ENCODE measurements at places on chromosomes 2 and 18.
A peak's percentile ranks its signal among the peaks of the same experiment; 100 is the strongest.

DNA sequence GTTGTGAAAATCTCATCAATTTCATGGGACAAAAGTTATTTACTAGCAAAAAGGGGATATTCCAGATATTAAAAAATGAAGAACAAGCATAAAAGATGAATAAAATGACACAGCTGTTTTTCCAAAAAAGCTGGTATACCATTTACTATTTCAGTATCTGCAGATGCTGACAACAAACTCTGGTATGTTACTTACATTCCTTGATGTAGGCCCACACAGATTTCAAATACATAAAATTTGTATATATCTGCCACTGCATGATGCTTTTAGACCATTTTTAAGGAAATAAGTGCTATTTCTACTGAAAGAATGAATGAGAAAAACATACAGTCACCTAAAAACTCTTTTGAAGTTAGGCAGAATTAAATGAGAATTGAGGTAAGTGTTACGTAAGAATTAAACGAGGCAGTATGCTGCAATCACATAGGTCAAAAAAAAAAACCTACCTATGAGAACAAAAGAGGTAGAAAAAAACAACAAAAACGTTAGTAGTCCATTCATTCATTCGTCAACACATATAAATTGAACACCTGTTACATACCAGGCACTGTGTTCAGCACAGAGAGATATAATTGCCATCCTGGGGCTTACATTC, 32.5 kb downstream of the ARL5A start:
- no peak for DNase-seq

DNA sequence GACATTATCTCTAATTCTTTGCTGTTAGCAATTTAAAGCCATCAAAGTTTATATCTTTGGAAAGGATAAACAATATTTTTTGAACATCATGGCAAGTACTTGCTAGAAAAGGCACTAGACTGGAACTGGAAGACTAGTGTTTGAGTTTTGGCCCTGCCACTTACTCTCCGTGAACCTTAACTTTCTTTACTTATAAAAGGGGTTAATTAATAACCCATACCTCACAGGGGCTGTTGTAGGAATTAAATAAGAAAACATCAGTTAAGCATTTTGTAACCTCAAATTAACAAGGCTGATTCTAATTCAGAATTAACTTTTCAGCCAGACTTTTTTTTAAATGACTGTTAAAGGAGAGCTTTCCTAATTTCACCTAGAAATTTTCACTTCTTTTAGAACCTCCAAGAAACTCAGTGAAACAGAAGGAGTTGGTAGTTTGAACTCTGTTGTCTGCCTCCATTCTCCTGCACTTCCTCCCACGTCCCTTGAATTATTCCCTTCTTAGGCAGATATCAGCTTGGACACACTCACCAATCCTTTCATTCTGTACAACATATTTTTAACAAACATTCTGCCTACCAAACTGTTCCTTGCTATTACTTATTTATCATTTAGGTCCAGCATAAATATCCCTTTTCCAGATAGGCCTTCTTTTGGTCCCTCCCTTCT, 79.5 kb downstream of the COX7A2L start:
- DNase-seq = no peak

- peak; percentile 38 for DNase-seq
Measured at GRCh38 chr2:111182121-111182520, 61.4 kb downstream of the BCL2L11 start.

- no peak for DNase-seq
Measured at GRCh38 chr2:26363323-26363722, 16.7 kb upstream of the ADGRF3 start.

DNA sequence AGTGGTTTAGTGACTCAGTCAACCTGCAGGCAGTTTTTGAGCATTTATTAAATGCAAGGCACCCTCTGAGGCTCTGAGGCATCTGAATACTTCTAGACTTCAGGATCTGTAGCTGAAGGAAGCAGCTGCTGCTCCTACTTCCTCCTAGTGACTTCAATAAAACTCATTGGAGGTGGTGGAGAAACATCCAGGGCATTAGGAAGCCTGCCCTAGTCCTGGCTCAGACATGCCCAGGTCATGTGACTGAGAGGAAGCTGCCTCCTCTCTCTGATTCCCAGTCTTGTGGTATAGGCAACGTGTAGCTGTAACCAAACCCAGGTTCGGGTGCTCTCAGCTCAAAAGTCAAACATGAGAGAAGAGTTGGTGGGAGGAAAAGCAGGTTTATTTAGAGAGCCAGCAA, 287.2 kb upstream of the GYPC start:
- no peak for DNase-seq

DNA sequence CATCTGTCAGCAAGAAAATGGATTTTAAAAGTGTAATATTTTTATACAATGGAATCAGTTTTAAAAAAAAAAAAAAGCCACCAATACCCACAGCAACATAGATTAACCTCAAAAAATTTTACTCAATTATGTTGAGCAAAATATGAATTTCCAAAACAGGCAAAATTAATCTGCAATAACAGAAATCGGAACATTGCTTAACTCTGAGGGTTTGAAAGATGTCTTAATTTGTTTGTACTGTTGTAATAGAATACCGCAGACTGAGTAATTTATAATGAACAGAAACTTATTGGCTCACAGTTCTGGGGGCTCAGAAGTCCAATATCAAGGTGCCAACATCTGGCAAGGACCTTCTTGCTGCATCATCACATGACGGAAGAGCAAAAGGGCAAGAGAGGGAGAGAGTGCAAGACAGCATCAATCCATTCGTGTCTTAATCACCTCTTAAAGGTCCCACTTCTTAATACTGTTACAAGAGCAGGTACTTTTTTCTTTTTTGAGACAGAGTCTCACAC, 31.8 kb upstream of the TNFAIP6 start:
- DNase-seq = no peak

DNA sequence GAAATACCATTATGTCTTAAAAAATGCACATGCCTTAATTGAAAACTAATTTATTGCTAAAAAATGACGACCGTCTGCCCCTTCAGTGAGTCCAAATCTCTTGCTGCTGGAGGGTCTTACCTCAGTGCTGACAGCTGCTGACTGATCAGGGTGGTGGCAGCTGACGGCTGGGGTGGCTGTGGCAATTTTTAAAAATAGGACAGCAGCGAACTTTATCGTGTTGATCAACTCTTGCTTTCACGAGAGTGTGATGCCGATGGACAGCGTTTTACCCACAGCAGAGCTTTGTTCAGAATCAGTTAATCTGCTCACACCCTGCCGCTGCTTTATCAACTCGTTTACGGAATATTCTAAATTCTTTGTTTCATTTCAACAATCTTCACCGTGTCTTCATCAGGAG, 21.2 kb upstream of the CTDP1 start:
- DNase-seq = peak; percentile 25

- DNase-seq = no peak
Measured at GRCh38 chr2:222866358-222866960, 5.6 kb downstream of the ACSL3 start.

- DNase-seq = no peak
Measured at GRCh38 chr18:53756610-53756972, 467.9 kb downstream of the MBD2 start.

DNA sequence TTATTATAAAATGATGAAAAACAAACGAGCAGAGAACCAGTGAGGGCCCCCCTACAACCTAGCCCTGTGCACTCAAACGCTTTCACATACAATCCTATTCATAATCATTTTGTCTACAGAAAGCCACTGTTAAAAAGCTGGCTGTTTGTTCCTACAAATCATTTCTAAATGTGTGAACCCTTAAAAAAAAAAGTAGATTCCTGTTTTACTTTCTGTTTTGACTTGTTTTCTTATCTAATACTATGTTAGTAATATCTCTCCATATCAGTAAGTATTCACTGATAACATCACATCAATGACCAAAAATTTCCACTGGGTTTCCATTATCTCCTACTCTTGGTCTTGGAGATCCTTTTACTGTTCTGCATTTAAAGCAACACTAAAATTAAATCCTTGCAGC, 128.8 kb upstream of the TTC39C start:
- no peak for DNase-seq

DNA sequence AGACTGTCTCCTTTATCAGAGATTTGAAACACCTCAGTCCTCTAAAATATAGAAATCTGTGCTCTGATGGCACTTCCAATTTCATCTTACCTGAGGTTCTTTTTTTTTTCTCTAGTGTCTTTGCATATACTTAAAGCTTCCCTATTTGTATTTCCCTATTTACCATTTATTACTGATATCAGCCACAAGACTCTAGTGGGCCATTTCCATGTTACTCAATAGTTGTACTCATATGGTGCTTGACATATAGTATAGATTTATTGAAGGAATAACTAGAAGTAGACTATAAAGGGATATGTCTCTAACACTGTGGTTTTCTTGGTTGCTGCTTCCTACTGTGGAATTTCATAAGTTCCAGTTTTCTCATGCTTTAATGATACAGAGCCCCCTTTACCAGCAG, 3.0 kb downstream of the RBM45 start:
- DNase-seq = no peak

- DNase-seq = no peak
Measured at GRCh38 chr2:173134703-173135102, 59.1 kb downstream of the MAP3K20 start.

- no peak for DNase-seq
Measured at GRCh38 chr2:232908695-232909094, 38.6 kb downstream of the SNORC start.

DNA sequence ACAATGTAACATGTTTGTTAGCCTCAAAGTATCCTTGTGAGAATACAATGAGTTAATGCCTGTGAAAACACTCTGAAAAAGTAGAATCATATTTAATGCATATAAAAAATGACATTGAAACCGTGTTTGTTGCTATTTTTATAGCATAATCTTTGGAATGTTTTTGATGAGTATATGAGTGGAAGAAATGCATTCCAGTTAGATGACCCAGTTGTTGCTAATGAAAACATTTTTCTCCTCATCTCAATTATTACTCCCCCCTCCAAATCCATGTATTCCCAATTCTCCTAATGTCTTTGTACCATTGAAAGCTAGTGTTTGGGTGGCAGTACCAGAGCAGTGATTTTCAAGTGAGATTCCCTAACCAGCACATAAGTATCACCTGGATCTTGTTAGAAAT, 67.1 kb upstream of the DSEL start:
- DNase-seq = no peak

Measured in tongue (tissue), 3 donors.